H7 (cell line): ENCODE measurements at places on chromosomes 6 and 20. TPM values are rescaled to one million over a fixed set of nuclear protein-coding genes. Genes with fewer than 3 reads are reported as not detected.

DNA sequence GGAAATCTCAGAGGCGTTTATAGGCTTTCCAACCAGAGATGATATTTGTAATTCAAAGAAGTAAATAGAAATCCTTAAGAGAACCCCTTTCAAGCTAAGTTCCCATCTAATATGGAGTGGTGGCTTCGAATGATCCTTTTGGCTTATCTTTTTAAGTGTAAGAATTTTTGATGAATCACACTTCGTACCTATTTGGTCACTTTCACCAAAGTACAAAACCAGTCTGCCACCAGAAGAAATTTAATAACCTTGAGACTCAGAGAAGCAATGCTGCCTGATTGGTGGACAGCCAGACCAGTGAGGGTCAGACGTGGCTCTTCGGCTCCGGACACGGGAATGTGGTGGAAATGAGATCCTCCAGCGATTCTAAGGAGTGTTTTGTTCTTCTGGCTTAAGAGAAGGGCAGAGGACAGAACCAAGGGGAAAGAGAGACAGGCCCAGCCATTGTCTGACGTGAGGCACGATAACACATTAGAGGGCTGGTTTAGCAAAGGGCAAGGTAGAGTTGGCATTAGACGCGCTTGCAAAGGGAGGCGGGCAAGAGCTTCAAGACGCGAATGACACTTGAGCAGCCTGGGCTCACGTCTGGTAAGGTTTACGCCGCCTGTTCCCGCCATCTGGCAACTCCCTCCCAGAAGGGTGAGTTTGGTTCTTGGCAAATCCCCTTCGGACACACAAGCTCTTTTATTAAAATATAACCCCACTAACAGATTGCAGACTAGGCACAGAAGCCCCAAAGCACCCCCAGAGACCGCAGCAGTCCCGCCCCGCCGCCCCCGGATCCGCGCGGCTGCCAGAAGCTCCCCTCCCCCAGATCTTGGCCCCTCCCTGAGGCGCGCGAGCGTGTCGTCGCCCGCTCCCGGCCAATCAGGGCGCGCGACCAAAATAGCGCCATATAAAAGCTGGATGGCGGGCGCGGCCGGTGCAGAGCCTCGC, 50.0 kb upstream of the EZR start:
- peak; percentile 99 for DNase-seq

DNA sequence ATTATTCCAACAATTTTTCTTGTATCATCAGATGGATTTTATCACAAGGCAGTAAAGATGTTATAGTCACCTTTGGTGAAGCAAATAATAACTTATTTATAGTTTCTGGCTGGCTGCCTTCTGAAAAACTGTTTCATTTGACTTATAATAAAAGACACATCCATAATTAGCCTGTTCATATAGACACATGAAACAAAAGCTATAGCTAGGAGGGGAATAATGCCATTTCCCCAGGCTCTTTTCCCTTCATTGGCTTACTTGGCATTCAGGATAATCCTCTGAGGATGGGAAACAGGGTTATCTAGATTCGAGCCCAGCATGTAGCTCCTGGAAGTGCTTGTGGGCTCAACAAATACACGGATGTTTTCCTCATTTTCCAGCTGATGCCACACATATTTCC, 17.5 kb downstream of the MMP24 start:
- DNase-seq, result no peak

WFDC10B gene
- total RNA-seq, result 0.52 TPM in 1 of 2 replicates, not detected in the other

HRH3 gene
- 0.85 and 1.9 TPM in 2 replicates for total RNA-seq

PPP1R14C gene
- total RNA-seq, result 0.04 and 0.10 TPM in 2 replicates

GRCh38 chr20:878511-879307, 37.4 kb downstream of the ANGPT4 start:
- DNase-seq, result peak; percentile 88

DNA sequence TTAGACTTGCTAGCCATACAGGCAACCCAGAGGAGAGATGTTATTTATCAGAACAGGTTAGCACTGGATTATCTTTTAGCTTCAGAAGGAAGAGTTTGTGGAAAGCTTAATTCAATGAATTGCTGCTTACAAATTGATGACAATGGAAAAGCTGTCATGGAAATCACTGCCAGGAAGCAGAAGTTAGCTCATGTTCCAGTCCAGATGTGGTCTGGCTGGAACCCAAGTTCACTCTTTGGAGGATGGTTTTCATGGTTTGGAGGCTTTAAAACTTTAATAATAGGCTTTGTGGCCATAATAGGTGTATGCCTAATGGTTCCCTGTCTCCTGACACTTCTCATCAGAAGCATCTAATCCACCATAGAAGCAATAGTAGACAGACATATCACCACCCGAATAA, 699.0 kb downstream of the PHF3 start:
- DNase-seq, result no peak

GRCh38 chr6:40804905-40805304, 217.7 kb upstream of the LRFN2 start:
- peak; percentile 51 for DNase-seq

EBF4 gene
- 1.1 and 2.6 TPM in 2 replicates for total RNA-seq

DNA sequence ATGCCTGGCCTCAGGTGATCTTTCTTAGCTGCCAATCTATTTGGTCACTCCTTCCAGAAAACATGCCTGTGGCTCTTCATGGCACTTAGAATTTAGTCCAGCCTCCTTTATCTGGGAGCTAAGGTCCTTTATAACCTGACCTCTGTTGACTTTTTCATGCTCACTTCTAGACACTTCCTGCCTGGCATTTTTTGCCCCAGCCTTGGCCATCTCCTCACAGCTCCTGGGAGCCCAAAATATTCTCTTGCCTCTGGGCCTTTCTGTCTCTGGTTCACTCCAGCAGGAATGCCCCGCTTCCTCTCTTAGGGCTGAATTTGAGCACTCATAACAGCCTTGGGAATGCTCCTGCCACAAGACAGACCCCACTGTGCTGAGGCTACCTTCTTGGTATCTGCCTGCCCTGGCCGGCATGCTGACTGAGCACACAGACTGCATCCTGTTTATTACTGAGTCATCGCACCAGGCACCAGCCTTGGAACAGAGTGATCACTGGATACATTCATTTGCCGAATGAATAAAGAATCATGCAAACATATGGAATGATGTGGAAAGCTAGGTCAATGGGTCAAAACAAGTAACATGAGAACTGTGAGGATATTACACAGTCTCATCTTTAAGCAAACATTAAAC, 5.8 kb upstream of the EEF1E1 start:
- no peak for DNase-seq

CPXM1 gene
- total RNA-seq, result 105 and 109 TPM in 2 replicates

PACRG gene
- total RNA-seq, result 0.07 and 0.52 TPM in 2 replicates

DNA sequence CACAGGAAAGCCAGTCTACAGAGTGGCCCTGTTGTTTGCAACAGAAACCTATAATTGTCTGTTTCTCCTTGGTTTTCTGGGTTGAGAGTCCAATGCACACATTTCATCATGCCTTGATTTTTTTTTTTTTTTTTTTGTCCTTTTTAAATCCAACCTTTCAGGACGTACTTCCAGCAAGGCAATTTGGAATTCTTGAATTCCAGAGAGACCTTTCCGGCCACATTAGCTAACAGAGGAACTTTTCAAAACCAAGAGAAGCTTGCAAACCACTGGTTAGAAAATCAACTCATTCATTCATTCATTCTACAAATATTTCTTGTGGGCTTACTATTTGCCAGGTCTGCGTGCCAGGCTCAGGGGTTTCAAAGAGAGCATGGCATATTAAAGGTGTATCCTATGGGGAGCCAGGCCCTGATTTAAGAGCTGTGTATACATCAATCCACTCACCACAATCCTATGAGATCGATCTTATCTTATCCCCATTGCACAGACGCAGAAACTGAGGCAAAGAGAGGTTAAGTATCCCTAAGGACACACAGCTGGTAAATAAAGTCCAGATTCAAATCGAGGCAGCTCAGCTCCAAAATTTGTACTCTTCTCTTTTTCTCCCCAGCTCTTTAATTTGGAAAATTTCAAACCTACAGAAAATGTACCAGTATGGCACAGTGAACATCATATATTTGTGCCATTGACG, 43.0 kb downstream of the EYA2 start:
- DNase-seq, result no peak

GRCh38 chr20:6942266-6942665, 174.8 kb downstream of the BMP2 start:
- DNase-seq, result no peak

GRCh38 chr6:28003661-28004060, 46.6 kb downstream of the OR2B6 start:
- DNase-seq, result no peak

DNA sequence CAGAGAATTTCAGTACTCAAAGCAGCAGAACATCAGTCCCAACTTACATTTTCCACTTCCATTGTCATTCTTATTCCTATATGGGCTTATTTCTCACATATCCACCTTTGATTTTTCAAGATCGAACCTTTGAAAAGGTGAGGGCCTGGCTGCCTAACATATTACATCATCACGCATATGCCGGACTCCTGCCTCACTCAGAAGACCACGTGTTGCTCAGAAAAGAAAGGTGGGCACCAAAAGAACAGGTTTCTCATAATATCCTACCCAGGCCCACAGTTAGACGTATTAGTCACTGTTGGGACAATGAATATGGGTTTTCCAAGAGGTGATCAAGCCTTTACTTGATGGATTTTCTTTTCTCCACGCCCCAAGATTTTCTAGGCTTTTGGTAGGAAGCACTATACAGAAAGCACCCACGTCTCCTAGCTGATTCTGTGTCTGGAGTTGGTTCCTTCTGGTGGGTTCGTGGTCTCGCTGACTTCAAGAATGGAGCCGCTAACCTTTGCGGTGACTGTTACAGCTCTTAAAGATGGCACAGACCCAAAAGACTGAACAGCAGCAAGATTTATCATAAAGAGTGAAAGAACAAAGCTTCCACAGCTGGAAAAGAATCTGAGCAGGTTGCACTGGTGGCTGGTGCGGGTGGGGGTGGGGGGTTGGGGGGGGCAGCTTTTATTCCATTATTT, 168.9 kb downstream of the ATXN1 start:
- no peak for DNase-seq

- DNase-seq, result peak; percentile 92
Measured at GRCh38 chr20:47676219-47676721, 109.0 kb downstream of the SULF2 start.

GRCh38 chr6:85041376-85041775, 277.0 kb upstream of the TBX18 start:
- no peak for DNase-seq

DNA sequence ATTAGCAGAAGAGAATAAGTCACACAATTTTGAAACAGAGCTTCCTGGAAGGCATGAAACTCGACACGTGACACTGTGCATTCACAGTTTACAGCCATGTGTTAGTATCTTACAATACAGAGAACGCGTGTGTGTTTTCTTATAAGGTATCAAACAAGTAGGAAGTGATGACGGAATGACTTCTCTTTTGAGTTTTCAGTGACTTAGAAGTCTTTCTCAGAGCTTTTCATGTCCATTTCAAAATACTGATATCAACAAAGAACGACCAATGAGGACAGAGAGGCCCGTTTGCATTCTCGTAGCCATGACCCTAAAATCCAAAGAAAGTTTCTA, 36.6 kb upstream of the DUSP22 start:
- no peak for DNase-seq

RALY gene
- 147 and 164 TPM in 2 replicates for total RNA-seq

SLPI gene
- total RNA-seq, result not detected in 2 replicates

- DNase-seq, result no peak
Measured at GRCh38 chr20:17590245-17590644, 20.4 kb downstream of the DSTN start.

- DNase-seq, result no peak
Measured at GRCh38 chr20:24439737-24440387, 29.6 kb upstream of the SYNDIG1 start.

ARFGEF3 gene
- total RNA-seq, result 7.0 and 11.0 TPM in 2 replicates

DNA sequence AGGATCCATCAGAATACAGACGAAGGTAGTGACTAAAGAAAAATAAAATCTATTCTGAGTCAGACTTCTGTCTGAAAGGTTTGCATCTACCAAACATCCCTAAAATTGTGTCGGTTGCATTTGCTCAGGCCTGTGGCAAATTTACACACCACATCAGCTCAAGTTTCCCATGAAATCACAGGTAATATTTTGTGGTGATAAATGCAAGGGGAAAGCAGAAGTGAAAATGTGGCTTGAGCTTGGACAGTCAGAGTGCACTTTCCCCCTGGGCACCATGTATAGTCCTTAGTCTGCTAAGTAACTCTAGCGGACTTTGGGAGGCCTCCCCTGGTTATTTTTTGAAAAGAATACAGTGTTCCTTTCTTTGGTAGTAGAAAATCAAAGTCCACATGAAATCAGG, 159.1 kb downstream of the PKHD1 start:
- no peak for DNase-seq

GRCh38 chr6:81683912-81684311, 68.6 kb downstream of the TENT5A start:
- DNase-seq, result no peak

- DNase-seq, result no peak
Measured at GRCh38 chr20:51335329-51335841, 207.1 kb downstream of the NFATC2 start.

ECT2L gene
- 0.03 TPM in 1 of 2 replicates, not detected in the other for total RNA-seq

GRCh38 chr6:27758491-27758890, 153.7 kb downstream of the OR2B2 start:
- DNase-seq, result peak; percentile 60

GRCh38 chr6:118401325-118401975, 146.6 kb upstream of the PLN start:
- DNase-seq, result no peak

DNA sequence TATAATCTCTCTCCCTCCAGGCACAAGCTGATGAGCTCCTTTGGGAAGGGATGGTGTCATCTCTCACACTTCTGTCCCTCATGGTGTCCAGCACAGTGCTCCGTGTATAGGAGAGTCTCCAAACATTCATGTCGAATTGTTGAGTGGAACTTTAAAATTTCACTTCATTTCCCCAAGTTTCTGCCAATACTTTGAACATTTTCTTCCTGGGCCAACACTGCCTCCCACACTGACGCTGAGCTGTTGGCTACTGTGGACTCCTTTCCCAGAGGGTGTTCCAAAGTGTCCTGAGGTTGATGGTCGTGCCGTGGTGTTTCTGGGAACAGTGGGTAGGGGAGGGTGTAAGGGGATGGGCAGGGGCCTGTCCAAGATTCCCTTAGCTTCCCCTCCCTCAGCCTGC, 122.7 kb downstream of the TIAM2 start:
- no peak for DNase-seq

DNA sequence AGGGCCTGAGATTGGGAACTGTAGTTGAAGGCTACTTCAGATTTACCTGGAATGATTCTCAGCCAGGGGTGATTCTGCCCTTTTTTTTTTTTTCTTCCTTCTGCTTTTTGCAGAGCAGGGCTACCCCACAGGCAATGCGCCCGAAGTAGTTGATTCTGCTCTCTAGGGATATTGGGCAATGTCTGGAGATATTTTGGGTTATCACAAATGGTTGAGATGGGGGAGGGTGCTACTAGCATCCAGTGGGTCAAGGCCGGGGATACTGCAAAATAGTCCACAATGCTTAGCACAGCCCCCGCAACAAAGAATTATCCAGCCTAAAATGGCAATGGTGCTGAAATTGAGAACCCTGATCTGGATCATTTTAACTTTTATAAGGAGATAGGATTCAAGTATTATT, 71.2 kb upstream of the ZMYND8 start:
- DNase-seq, result no peak

DNA sequence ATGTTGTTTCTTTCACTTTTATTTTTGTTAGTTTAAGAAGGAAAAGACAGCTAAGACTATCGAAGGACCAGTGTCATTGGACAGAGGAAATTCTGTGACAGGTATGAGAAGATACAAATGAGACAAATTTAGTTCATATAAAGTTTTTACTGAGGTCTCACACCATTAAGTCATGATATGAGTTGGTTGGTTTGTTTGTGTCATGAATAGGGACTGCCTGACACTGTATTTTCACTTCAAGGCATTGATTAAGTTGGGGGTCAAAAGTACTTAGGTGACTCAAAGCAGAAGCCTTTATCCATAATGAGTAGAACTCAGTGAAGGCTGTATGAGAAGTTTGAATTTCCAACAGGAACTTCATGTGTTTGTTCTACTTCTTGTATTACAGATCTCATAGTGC, 21.3 kb upstream of the HIVEP2 start:
- no peak for DNase-seq
